Stimulated activated CD8-positive, alpha-beta memory T cell treated with anti-CD3 and anti-CD28 coated beads, Interleukin-2, amount 100 ng/mL, for 1 hour (primary cell): ENCODE measurements at places on chromosomes 6 and 20.

DNA sequence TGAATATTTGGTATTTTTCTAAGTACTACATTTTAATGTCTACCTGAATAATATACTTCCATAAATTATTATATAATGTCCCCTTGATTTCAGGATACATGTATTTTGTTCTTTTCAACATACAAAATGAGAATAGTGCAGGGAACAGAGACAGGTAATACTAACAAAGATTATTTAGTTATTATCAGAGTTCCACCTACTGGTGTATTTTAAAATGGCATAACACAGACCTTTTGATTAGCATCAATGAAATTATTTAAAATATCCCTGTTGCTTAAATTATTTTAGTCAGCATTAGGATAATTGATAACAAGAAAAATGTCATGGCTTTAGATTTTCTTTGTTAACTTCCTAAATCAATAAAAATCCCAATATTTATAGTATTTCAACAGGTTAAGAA, 184.0 kb downstream of the PRDM13 start:
- no peak for DNase-seq

GRCh38 chr6:27601668-27602254, 128.9 kb upstream of the ZNF184 start:
- DNase-seq = no peak

DNA sequence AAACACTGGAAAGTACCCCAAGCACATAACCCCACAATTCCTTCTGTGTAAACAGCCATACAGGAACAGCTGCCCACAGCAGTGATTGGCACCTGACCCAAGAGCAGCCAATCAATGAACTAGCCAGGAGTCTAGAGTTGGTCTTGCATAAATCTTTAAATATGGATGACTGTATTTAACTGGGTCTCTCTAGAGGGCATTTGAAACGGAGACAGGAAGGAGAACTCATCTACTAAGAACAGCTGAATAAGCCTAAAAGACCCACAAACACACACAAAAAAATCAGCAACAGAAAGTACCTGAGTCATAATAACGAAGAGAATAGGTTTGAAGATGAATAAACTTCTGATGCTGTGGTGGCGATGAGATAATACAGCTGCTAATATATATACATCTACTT, 49.0 kb upstream of the ASF1A start:
- no peak for DNase-seq

DNA sequence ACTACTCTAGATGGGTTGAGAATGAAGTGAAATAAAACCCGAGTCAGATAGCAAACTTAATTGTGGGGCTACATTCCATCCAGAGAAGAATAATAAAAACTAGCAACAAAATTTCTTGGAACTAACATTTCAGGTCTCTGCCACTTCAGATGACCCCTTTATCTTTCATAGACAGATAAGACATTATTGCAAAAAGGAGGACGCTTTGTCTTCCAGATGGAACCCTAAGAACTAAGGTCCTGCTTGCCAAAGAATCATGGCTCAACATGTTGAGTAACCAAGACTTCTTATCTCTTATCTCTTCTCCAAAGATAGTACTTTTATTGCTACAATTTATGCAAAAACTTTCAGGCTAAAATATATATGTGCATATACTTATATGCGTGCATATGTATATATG, 221.1 kb upstream of the PREP start:
- no peak for DNase-seq

- no peak for DNase-seq
Observed at GRCh38 chr6:25196464-25196863, 82.7 kb upstream of the CARMIL1 start.

DNA sequence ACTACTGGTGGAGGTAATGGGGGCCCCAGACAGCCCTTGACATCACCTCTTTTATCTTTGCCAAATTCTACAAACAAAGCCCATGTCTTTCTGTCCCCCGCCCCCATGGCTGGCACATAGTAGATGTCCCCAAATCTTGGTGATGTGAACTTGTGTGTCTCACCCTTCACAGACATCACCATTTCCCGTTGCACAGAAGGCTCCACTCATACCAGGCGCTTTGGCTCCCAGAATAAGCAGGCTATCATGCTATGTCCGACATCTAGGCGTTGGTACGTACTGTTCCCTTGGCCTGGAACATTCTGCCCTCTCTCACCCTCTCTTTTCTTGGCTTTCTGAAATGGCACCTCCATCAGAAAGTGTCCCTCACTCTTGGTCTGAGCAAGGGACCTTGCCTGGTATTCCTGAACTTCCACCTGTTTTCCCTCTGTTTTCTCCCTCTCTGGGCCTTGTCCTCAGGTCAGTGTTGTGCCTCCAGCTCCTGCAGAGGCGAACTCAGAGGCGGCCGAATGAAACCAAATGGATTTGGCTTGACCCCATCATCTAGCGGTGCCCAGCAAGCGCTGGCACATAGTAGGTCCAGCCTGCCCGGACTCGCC, 968 bp upstream of the CCN5 start:
- DNase-seq = no peak

DNA sequence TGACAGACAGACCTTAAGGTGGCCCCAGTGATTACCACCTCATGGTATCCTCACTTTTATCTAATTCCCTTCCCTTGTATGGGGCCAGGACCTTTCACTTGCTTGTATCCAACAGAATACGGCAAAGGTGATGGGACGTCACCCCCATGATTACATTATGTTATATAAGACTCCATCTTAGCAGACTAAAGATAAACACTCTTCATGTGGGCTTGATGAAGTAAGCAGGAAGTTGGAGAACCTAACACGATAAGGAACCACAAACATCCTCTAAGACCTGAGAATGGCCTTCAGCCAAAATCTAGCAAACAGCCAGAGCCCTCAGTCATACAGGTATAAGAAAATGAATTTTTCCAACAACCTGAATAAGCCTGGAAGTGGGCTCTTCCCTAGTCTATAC, 8.0 kb downstream of the SLC17A3 start:
- DNase-seq = no peak

DNA sequence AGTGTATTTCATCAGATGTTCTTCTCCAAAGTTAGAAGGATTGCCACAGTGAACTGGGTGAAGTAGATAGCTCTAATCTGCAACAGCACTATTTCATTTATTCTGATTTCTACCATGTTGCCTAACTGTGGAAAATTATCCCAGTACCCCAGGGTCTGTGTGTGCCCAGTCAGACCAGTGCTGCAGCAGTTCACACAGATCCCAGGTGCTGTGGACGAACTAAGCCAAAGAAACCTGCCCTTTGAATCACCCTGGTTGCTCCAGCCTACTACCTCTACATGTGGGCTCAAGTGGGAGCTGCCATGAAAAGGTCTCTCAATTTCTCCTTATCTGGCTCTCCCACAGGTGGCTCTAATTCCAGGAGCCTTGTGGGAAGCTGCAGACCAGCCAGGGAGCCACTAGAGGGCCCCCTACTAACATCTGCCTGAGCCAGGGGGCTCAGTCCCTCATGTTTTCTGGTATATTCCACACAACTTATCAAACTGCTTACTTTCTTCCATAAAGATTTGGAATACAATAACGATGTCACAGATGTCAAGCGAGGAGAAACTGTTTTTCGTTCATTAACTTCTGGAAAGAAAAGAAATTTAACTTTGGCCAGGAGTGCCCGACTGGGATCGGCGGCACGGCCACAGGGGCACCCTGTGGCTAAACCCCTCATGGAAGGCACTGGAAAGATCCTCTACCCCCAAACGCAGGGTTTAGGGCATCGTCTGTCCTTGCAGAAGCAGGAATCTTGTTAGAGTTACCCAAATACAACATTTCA, 31.6 kb upstream of the LY86 start:
- DNase-seq = no peak

DNA sequence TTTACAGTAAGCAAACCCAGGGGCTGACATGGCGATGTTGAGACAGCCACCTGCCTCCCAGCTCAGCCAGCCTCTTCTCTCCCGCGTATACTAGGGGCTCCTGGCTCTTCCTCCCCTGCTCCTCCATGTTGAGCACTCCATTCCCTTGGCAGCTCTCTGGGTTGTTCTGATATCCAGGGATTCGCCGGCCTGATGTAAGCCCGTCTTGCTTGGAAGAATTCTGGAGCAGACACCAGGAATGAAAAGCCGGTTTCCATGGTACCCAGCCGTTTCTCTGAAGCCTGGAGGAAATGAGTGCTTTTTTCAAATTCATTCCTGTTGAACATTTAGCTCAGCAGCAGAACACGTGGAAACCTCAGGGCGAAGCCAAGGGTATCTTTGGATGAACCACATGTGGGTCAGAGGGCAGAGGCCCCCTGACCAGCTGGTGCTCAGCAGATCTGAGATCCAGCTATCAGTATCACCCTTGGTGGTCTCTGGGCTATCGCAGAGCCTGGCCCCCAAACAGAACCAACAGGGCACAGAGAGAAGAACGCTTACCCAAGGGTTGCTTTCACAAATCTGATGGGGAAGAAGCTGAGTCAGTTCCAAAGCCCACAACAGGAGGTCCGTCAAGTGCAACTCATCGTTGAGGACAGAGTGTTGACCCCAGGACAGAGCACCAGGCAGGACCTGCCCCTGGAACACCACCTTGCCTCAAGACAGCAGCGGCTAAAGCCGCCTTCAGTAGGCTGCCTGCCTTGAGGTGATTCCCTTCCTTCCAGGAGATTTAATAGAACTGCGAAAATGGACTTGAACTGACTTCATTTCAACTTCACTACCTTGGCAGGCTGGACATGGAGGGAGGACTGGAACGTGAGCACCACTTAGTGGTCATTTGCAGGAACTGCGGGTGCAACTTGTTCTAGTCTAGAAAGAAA, 96.1 kb upstream of the RIN2 start:
- DNase-seq = no peak

GRCh38 chr6:5208471-5208971, 52.2 kb downstream of the LYRM4 start:
- no peak for DNase-seq

DNA sequence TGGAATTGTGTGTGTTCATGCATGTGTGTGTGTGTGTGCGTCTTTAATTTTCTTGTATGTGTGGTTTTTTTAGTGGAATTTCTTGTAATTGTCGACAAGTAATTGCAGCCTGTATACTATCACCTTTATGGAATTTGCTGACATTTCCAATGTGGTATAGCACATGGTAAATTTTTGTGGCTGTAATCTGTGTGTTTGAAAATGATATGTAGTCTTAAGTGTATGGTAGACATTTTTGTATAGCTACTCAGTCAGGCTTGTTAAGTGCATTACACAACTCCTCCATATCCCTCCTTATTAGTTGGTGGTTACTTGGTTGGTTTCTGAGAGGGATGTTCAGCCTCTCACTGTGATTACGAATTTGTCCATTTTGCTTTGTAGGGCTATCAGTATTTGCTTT, 384.5 kb upstream of the HSF2 start:
- DNase-seq = no peak

DNA sequence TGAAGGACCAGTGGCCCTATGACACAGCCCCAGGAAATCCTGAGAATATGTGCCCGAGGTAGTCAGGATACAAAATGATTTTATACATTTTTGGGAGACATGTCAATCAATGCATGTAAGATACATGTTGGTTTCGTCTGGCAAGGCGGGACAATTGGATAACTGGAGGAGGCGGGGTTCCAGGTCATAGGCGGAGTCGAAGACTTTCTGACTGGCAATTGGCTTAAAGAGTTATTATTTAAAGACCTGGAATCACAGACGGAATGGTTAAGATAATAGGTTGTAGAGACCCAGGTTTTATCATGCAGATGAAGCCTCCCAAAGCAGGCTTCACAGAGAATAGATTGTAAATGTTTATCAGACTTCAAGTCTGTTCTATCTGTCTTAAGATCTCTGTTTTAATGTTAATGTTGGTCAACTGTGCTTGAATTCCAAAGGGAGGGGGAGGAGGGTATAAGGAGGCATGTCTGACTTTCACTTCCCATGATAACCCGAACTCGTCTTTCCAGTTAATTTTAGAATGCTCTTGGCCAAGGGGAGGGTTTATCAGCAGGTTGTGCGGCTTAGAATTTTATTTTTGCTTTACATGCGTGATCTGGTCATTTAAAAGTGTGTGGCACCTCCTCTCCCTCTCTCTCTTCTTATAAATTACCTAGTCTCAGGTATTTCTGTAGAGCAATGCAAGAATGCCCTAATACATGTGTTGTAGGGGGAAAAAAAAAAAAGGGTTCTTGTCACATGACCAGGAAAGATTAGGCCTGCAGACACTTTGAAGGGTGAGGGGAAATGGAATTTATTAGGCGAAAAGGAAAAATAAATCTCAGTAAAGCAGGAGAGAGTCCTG, 230.7 kb downstream of the NFATC2 start:
- DNase-seq = no peak

GRCh38 chr6:62013719-62014118, 272.3 kb downstream of the KHDRBS2 start:
- DNase-seq = no peak

- DNase-seq = no peak
Observed at GRCh38 chr6:67888546-67888885, 746.6 kb upstream of the ADGRB3 start.

GRCh38 chr6:159826968-159827647, 27.0 kb downstream of the PNLDC1 start:
- no peak for DNase-seq

DNA sequence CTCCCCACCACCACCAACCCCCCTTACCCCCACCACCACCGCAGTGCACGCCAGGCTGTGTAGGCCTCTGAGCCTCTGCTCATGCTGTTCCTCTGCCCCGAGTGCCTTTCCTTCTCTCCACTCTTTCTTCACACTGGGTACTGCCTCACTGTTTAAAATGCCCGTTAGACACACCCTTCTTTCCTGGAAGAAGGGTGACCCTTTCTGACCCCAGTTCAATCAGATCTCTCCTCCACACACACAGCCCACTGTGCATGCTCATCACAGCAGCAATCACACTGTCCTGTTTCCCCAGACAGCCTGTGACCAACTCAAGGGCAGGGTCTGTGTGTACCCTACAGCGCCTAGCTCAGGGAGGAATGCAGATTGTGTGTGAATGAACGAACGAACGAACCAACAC, 10.0 kb downstream of the TMEM74B start:
- DNase-seq = no peak
